ENCODE measurements at places on chromosomes 3 and 15.

DNA sequence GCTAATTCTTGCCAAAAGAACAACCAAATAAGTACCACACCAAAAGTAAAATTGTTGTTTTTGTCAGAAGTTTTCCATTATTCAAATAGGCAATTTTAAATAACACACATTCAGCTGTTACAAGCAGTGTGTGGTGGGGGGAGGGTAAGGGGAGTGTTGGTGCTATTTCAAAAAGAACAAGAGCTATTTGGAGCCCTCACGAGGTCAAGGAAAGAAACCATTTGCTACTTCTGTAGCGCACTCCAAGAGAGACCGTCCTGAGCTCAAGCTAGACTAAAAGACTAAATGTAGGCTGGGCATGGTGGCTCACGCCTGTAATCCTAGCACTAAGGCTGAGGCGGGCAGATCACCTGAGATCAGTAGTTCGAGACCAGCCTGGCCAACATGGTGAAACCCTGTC lies 21.2 kb upstream of the IGF2BP2 start:
- no peak for DNase-seq

DNA sequence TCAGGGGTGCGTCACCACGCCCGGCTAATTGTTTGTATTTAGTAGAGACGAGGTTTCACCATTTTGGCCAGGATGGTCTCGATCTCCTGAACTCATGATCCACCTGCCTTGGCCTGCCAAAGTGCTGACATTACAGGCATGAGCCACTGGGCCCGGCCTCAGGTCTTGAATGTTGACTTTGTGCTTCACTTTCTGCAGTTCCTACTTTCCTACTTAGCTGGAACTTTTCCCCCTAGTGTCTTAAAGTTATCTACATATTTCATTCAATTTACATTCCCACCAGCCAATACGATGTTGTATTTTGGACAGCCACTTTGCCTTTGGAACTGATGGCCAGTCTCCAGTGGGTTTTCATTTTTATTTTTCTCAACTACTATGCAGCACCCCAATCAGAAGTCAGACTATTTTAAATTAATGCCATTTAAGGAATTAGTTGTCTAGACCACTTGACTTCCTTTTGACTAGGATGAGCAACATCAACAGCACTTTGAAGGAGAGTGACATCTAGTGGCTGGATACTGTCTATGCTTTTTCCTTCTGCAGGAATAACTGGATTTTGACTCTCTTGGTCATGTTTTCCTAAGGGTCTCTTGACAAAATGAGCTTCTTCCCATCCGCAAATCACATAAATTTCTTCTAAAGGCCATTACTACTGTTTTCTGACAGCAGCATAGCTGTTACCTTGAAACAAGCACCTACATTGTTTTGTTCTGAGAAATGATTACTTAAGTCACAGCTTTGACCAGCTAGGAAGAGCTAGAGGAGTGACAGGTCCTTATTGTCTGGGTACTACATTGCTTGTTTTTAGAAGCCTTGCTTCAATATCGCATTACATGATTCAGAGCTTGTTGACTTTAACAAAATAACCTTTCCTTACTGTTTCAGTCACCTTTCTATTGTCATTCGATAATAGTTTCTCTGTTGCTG lies 140.2 kb downstream of the ITPR1 start:
- no peak for DNase-seq

DNA sequence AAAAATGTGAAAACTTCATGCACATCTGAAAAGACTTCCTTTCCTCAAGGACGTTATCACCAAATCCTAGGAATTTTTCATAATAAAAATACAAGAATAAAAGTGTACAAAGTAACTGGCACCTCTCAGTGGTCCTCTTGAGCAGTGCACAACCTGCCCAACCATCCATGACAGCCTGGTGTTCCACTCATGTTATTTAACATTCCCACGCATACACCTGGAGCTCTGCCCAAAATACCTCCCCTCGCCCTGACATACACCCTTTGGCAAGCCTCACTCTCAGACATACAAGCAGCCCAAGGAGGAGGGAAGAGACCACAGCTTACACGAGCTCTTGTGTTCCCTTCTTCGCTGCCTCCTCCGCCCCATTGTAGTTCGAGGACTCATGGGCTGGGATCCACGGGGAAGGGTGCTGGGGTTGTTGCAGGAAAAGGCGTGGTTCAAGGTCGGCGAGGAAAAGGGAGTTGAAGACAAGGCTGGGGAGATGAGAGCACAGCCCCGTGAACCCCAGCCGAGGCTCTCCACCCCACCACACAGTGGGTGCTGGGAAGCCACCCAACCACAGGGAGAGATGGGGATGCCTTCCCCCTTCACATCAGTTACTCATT lies 23.3 kb downstream of the GRIP2 start:
- no peak for DNase-seq

DNA sequence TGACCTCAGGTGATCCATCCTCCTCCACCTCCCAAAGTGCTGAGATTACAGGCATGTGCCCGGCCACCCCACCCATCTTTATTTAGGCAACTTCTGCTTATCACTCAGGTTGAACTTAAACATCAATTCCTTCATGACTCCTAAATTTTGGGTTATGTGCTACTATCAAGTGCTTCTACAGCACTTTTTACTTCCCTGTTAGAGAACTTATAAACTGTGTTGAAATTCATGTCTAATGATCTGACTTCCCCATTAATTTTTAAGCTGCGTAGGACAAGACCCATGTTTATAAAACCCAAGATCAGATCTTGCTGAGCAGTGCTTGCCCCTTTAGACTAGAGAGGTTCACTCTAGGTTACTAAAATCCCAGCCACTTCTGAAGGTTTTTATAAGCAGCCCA lies 266.2 kb upstream of the TPRG1 start:
- no peak for DNase-seq

DNA sequence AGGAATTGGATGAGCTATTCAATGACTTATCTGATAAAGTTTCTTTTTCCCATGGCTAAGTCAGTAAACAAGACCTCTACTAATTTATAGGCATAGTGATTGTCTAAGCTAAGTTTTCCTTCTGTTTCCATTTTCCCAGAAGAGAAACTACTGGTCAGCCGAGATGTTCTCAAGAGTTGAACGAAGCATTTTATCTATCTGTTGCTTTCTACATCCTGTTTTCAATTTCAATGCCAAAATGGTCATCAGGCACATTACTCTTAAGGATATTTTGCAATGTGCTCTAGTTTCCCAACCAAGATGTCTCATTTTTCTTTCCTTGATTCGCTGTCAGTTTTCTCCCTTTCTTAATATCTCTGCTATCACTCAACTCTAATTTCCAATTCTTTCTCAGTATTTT lies 228.7 kb downstream of the MBNL1 start:
- no peak for DNase-seq
